ENCODE measurements at places on chromosomes 1 and 21.

DNA sequence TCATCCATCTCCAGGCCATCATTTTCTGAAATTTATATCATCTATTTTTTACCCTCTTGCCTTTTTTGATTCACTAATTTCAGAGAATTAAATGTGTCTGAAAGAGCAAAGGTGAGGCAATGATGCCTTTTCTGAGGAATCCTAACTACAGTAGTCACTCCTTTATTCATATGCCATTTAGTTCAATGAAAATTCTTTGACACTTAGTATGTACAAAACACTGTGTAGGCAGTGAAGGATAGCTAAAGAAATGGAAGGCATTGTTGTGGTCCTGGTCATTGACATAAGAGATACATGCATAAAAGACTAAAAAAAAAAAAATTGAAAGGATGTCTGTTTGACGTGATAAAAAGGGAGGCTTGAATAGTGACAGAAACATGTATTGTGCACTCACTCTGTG is 171.9 kb upstream of the BEND5 start:
- no peak for DNase-seq

GRCh38 chr1:89322402-89322801 is 41.5 kb upstream of the GBP6 start:
- no peak for DNase-seq

DNA sequence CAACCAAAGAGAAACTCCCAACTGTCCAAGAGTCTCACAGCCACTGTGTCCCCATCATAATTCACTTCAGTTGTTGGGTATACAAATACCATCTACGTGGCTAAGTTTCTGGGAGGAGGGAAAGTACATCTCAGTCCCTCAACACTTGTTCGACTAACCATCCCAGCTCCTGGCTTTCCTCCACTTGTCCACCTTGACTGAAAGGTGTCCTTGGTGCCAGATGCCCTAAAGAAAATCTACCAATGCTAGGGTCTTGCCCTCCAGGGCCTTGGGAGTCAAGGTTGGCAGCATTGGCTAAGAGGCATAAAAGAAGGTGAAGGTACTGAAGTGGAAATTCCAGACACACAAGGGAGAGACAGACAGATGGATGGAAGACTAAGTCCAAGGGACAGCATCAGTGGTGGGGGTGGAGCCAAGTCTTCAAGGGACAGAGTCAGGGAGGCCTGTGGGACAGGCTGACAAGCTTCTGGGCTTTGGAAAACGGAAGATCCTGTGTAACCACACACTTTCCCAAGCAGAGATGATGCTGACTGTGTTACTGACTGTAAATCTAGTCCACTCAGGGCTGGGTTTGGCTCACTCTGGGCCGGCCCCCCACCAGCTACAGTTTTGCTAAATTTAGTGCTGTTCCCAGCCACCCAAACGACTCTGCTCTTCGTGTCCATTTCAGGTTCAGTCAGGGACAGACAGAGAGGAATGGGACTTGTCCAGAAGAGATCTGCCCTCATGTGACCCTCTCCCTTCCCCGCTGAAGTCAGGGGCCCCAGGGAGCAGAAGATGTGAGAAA is 60.1 kb downstream of the CD34 start:
- no peak for DNase-seq

GRCh38 chr1:62082456-62083363 is 111.9 kb upstream of the L1TD1 start:
- DNase-seq: peak; percentile 53

DNA sequence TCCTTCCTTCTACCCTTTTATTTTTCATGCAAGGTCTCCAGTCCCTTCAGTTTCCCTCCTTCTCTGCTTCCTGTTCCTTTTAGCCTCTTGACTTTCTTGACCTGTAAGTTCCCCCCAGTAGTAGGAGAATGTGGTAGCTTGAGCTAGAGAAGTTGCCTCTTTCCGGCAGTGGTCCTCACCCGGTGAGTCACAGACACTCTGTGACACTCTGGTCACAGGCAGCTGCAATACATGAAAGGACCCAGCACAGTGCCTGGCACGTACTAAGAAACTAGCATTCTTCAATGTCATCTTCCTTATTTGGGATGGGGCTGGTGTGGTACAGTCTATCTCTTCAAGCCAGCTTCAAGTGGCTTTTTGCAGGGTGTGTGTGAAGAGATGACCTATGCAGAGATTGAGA is 16.0 kb downstream of the PFKFB2 start:
- DNase-seq: no peak

DNA sequence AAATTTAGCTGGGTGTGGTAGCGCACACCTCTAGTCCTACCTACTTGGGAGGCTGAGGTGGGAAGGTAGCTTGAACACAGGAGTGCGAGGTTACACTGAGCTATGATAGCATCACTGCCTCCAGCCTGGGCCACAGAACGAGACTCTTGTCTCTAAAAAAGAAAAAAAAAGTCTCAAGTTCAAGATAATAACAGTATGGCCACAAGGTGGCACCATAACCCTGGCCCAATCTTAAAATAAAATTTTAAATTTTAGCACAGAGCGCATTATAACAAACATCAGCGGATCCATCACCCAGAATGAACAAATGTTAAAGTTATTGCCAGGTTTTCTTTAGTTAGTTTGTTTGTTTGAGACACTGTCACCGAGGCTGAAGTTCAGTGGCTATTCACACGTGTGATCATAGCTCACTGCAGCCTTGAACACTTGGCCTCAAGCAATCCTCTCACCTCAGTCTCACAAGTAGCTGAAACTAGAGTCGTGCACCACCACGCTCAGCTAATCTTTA is 2.9 kb upstream of the HTR6 start:
- DNase-seq: no peak
